RWPE2 (cell line): ENCODE measurements at places on chromosomes 5 and 9.
A peak's percentile ranks its signal among the peaks of the same experiment; 100 is the strongest.

GRCh38 chr5:28580616-28581015 lies 1542.2 kb upstream of the CDH9 start:
- DNase-seq: no peak

DNA sequence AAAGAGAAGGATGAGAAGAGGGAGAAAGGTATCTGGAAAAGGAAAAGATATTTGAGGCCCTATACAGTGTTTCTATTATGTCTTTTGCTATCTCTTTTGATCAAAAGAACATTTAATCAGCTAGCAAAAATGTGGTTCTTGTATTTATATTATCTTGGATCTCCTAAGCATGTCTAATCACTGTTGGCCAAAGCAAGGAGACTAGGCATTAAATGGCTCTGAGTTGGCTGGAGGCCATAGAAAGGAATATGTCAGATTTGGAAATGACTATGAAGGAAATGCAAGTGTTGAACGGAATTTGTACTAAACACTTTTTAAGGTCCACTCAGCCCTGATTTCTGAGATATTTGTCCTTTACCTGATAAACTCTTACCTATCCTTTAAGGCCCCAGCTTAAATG lies 22.4 kb upstream of the THG1L start:
- DNase-seq: no peak

- no peak for DNase-seq
These were observed 64.4 kb downstream of the USP20 start for GRCh38 chr9:129899620-129900019.

DNA sequence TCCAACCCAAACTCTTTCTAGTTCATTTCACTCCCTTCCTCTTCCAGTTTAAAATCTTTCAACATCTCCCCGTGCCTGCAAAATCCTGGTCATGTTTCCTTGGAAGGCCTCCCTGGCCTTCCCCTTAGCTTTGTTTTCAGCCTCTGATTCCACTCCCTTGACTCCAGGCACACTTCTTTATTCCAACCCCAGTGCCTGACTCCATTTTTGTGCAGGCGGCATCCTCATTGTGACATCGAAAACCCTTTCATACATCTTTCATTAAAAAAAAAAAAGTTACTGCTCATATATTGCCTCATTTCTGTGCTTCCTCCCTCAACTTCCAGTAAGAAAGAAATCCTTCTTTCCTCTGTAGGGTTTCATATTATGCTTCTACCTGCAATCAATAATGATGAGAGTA lies 7.1 kb upstream of the TNFSF8 start:
- no peak for DNase-seq

GRCh38 chr5:155049569-155050383 lies 36.2 kb downstream of the KIF4B start:
- DNase-seq: no peak

- DNase-seq: no peak
These were observed 89.9 kb upstream of the GNAQ start for GRCh38 chr9:78121488-78121887.

DNA sequence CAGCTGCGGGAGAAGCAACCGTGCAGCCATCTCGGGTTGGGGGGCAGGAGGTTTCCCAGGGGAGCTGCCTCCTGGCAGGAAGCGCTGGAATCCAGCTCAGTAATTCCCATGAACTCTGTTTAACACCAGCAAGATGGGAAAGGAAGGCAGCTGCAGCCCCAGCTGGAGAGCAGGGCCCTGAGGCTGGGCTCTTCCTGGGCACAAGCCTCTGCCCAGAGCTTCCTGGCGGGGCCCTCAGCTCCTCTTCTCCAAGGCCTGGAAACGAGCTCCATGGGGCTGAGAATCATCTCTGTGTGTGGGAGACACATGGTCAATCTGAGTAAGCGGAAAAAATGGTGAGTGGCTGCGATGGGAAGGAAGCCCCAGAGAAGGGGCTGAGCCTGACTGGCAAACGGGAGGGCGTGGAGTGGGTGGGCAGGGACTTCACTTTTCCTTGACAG lies 6.3 kb downstream of the MRPL36 start:
- DNase-seq: no peak

GRCh38 chr5:87137283-87137682 lies 130.4 kb upstream of the RASA1 start:
- DNase-seq: no peak

DNA sequence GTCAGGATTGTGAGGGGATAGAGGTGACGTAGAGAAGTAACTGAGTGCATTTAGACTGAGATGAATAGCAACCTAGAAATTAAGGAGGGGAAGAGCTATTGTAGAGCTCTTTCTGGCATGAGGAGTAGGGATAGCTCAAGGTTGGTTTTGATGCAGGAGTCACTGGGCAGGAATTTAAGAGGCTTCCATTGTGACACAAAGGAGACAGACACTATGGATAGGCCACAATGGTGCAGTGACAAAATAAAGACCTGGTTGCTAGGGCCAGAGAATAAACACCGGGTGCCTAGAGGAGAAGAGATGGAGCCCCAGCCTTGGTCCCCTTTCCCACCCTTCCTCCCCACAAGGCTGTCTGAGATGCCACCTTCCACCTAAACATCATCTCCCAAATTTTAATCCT lies at the start of gene SPZ1:
Gene SPZ1 (plus strand): TSS at position 301 of the 400 bp plus-strand sequence. CDS start 214 bp downstream, outside the sequence.
- no peak for DNase-seq

DNA sequence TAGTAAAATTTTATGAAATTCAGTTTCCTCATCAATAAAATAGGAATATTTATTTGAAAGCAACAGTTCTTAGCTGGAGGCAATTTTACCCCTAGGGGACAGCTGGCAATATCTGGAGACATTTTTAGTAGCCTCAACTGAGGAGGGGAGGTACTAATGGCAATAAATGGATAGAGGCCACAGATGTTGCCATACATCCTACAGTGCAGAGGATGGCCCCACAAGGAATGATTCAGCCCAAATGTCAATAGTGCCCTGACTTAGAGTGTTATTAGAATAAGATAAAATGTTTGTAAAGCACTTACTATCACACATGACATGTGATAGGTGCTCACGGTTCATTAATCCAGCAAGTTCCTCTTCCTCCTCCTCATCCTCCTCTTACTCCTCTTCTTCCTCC lies 293.6 kb downstream of the KCTD16 start:
- DNase-seq: no peak

- no peak for DNase-seq
These were observed 42.6 kb upstream of the NAA35 start for GRCh38 chr9:85898332-85898731.

- DNase-seq: peak; percentile 86
These were observed 22.3 kb downstream of the PSMB7 start for GRCh38 chr9:124392871-124393460.

DNA sequence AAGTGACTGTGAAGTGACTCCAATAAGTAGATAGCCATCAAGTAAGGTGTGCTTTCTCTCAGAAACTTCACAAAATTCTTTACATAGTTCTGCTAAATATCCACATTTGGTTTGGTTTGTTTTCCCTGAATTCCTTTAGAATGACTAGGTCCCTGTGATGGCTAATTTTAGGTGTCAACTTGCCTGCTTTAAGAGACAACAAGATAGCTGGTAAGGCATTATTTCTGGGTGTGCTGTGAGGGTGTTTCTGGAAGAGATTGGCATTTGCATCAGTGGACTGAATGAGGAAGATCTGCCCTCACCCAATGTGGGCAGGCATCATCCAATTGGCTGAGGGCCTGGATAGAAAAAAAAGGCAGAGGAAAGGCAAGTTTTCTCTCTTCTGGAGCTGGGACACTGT lies 8.3 kb upstream of the PTBP3 start:
- DNase-seq: no peak

DNA sequence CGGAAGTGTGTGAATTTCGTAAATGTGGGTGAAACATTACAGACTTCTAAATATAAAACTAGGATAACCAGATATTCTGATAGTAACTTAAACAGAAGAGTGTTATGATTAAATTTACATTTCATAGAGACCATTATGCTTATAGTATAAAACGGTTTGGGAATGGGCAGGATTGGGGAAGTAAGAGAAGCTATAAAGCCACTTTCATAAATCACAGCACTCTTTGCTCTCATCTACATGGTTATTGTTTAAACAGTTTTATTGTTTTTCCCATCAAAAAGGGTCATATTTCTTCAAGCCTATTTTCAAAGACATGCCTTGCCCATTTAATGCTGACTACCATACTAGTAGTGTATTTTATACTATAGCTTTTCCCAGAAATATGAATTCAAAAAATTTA lies 9.2 kb downstream of the ZFR start:
- DNase-seq: no peak

GRCh38 chr5:144191998-144192397 lies 21.3 kb downstream of the KCTD16 start:
- no peak for DNase-seq

DNA sequence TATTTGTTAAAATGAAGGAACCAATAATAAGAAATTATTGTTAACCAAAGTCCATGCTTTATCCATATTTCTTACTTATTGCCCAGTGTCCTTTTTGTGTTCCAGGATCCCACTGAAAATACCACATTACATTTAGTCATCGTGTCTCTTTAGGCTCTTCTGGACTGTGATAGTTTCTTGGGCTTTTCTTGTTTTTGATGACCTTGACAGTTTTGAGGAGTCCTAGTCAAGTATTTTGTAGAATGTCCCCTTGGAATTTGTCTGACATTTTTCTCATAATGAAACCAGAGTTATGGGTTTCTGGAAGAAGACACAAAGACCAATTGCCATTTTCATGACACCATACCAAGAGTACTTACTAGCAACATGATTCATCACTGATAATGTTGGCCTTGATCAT lies 13.6 kb upstream of the COMMD10 start:
- DNase-seq: no peak

- DNase-seq: peak; percentile 81
These were observed 3.3 kb downstream of the ZNF608 start for GRCh38 chr5:124742983-124743601.

GRCh38 chr5:111585291-111585690 lies 73.0 kb upstream of the STARD4 start:
- DNase-seq: no peak

GRCh38 chr5:54159893-54160195 lies 150.5 kb downstream of the ARL15 start:
- no peak for DNase-seq

GRCh38 chr9:122118343-122119165 lies 25.4 kb upstream of the TTLL11 start:
- no peak for DNase-seq

DNA sequence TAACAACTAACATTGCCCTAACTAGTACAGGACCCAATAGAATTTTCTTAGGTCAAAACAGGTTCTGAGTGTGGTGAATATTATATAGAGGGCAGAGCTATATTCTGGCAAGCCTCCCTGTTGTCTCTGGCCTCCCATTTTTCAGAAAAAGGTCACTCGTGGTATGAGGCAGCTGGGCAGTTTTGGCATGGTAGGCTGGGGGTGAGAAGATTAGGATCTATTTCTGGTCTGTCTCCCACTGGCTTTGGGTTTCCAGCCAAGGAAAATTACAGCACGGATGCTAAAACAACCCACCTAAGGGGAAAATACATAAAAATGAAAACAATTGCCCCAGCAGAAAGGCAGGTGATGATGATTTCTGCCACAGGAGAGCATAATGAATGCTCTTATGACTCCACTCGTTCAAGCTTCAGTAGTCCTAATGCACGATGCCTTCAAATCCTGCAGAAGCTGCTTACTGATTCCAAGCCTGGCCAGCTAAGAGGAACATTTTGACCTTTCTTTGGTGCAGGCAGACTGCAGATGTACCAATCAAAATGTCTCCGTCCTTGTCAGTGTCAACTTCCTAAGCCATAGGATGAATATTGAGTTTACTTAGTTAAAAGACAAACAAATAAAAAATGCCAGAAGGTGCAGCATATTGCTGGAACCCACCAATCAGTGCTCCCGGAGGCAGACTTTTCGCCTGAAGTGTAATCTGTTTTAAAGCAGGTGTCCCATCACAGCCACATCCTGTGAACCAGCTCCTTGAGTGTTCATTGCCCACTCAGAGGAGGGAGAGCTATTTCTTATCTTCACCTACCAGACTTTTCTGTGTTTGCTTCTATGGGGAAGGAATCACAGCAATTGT lies 435.4 kb downstream of the ZSWIM6 start:
- no peak for DNase-seq

GRCh38 chr9:16505199-16505598 lies 365.3 kb downstream of the BNC2 start:
- no peak for DNase-seq

DNA sequence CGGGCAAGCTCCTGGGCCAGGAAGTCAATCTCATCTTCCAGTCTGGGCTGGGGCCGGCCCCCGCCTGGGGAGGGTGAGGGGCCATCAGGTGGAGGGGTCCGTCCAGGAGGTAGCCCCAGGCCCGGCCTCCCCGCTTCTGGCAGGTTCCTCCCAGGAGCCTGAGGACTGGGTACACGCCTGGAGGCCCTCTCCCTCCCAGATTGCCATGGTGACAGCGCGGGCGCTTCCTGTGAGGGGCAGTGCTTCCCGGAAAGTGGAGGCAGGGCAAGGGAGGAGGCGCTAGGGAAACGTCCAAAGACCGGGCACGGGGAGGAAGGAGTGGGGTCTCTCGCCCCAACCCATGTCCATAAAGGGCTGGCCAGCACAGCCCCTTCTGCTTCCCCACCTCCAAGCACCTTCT lies 4.9 kb downstream of the NPDC1 start:
- DNase-seq: no peak

DNA sequence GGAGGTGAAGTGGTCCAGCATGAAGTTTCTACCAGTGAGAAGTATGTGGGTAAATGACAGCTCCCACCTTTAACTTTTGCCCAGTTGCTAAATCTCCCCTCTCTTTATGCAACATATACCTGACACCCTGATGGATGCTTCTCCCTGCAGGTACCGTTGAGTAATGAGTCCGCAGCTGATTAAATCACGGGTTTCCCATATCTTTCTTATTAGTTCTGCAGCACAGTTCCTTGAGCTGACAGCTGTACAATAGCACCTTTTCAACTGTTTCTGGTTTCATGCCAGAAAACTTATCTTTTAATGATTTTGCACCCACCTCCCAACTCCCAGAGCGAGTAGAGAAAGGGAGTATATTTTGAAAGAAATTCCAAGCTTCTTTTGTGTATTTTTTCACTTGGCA lies 161.0 kb upstream of the TUT7 start:
- no peak for DNase-seq

- DNase-seq: no peak
These were observed 8.6 kb downstream of the HAVCR2 start for GRCh38 chr5:157100140-157100679.

DNA sequence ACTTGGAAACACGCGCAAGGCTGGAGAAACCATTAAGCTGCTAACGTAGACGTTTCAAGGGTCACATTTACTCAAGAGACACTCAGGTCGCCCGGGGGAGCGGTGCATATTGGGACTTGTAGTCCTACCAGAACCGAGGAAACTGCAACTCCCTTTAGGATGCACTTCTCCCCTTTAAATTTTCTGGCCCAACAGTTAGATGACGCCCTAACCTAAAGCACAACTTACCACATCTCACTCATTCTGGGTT lies 384 bp upstream of the DMXL1 start:
- DNase-seq: no peak

- no peak for DNase-seq
These were observed 36.2 kb downstream of the TNFSF8 start for GRCh38 chr9:114894206-114894605.

- DNase-seq: no peak
These were observed 72.0 kb upstream of the C9orf72 start for GRCh38 chr9:27645161-27645840.

DNA sequence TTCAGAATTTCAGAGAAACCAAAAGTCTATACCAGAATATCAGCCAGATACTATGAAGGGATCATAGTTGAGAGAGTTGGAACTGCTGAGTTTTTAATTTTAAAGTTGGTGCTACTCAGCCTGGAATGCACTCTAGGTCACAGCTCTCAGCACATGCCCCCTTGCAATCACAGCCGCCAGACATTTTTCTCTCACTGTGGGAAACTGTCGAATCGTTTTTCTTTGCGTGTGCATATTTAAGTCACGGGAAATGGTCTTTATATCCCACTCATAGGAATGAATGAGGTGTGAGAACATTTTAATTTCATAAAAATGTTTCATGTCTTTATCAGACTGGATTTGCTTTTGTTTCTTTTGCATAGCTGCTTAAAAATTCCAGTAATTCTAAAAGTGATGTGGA lies 12.2 kb upstream of the SPDL1 start:
- DNase-seq: no peak
